MCF 10A (cell line): ENCODE measurements at places on chromosomes 7 and 10.

DNA sequence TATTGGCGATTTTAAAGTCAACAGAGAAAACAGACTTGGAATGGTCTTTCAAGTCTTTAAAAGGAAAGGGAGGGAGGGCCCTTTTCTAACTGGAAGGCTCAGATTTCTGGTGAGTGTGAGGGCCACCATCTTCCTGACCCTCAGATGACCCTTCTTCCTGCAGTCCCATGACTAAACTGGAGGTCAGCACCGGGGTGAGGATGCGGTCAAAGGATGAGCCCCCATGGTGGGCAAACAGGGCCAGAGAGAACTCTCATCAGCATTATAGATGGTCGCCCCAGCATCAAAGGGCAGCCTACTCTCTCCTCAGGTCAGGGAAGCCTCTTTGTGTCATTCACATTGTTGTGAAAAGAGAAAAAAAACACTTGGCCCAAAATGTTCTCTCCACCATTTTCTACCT, 219.2 kb downstream of the LRMDA start:
- no peak for DNase-seq

DNA sequence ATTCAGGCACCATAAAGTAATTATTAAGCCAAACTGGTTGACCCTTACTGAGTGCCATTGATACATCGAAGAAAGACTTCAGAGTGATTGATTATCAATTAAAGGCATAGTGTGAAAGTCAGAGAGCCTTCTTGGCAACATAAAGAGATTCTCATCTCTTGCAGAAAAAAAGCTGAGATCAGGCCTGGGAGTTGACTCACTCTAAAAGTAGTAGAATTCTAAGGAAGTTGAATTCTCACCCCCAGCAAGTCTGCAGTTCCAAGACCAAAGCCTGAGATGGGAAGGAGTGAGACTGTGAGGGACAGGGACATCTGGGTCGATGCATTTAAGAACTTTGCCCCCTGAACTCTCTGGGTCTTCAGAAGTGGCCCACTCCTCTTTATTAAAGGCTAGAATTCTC, 21.6 kb upstream of the ERCC6 start:
- no peak for DNase-seq

GRCh38 chr7:21412957-21413356, 14.9 kb upstream of the SP4 start:
- DNase-seq: no peak

GRCh38 chr10:84429926-84430520, 101.6 kb downstream of the CCSER2 start:
- DNase-seq: peak; percentile 76

- DNase-seq: no peak
Measured at GRCh38 chr7:149820622-149821190, 17.5 kb upstream of the ZNF862 start.

GRCh38 chr7:29270594-29271318, 76.2 kb downstream of the CHN2 start:
- no peak for DNase-seq

- peak; percentile 43 for DNase-seq
Measured at GRCh38 chr7:47202146-47202783, 379.6 kb downstream of the TNS3 start.

DNA sequence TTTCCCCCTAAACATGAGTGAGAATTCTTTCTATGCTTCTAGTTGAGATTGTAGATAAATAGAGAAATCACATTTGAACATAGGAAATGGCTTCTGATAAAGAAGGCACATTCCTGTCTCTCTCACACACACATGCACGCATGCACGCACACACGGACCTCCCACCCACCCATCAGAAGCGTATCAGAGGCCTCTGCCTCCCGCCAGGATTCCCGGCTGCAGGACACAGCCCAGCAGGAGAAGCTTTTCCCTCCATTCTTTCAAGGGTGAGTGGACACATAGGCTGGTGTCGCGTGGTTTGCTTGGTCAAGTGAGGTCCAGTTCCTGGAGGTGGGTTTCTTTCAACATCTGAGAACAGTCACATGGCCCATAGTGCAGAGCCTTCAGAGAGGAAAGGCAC, 34.2 kb downstream of the KLF6 start:
- DNase-seq: no peak

DNA sequence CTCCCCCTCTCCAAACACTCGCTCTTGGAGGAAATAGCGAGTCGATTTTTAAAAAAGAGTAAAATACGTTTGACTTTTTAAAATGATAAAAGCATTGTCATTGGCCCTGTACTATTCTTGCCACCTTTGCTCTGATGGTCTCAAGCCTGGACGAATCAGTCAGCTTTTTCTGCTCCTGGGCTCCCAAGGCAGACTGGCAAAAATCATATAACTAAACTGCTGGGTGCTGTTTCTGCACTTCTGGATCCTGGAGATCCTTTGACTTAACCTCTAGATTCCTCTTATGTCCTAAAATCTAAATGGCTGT, 1.8 kb downstream of the TPST1 start:
- DNase-seq: no peak

DNA sequence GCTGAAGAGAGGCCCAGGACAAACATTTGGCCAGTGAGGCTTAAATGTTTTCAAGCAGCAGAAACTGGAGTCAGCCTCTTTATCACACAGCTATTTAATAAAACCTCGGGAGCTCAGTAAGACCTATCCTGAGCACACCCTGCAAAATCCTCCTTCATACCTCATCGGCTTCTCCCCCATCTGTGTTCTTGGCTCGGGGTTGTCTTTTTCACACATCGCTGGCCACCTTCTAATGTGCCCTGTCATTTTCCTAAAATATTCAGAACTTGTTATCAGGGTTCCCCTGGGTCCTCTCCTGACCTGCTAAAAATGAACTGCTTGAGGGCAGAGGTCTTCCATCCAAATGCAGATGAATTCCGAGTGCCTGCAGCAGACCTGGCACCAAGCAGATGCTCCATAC, 310.3 kb upstream of the AKR1E2 start:
- no peak for DNase-seq

- DNase-seq: peak; percentile 81
Measured at GRCh38 chr10:13099666-13100348, at the start of gene OPTN. Gene OPTN (plus strand): TSS chr10:13100163. CDS start chr10:13109123, 8,960 bp downstream.

- DNase-seq: no peak
Measured at GRCh38 chr7:55517191-55517633, 55.1 kb downstream of the VOPP1 start.

DNA sequence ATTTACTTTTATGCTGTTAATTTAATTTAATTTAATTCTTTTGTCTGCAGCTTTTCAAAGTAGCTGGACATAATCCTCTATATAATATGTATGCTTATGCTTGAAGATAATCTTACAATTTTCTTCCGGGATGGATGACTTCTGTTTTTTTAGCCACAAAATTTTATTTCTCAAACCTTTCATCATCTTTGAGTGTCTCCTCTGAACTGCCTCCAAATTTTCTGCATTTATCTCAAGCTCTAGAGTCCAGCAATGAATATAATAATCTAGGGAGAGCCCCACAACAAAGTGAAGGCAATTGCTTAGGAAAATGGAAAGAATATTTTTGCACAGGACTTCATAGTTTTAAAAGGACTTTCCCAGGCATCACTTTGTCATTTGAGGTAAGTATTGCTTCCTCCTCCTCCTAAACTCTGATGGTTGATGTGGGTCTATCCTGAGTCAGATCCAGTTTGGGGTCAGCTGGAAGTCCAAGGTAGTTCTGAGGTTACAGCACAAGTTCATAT, 53.7 kb upstream of the FAM3C start:
- DNase-seq: no peak

GRCh38 chr10:44370731-44371248, 14.1 kb downstream of the CXCL12 start:
- no peak for DNase-seq

DNA sequence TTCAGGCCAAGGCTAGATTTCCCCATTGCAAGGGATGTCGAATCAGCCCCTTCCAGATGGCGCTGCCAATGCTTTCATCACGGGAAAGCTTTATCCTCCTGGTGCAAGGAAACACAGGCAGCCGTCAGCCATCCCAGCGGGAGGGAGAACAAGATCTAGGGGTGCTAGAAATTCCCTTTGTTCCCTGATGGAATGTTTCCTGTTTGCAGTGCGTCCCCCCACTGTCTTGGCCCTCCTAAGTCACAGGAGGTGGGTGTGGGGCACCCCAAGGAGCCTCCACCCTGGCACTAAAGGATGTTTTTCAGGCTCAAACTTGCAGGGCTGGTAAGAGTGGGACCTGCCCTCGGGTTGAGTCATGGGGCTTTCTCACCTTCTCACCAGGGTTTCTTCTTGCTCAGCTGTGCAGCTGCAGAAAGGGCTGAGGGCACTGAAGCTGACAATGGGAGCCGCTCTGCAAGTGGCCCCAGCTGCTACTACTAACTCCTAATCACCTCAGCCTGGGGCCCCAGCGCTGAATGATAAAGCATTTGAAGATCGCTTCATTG, 103.6 kb downstream of the PRPF18 start:
- peak; percentile 89 for DNase-seq

DNA sequence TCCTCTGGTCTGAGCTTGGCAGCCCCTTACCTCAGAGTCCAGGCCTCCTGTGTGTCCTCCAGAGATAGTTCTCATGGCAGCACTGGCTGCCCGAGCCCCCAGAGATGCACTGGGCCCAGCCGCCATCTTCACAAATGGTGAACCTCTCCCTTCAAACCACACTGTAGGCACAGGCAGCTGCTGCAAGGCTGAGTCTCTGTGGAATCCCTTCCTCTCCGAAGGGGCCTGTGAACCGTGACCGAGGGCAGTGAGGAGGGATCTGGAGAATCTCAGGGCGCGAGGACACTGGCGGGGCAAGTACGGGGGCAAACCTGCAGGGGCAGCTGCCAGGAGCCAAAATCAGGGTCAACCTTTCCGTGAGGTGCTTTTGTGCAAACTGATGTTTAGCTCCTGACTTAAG, 69.5 kb upstream of the CFAP46 start:
- DNase-seq: no peak

- DNase-seq: peak; percentile 16
Measured at GRCh38 chr7:48887500-48887899, 36.8 kb upstream of the CDC14C start.

DNA sequence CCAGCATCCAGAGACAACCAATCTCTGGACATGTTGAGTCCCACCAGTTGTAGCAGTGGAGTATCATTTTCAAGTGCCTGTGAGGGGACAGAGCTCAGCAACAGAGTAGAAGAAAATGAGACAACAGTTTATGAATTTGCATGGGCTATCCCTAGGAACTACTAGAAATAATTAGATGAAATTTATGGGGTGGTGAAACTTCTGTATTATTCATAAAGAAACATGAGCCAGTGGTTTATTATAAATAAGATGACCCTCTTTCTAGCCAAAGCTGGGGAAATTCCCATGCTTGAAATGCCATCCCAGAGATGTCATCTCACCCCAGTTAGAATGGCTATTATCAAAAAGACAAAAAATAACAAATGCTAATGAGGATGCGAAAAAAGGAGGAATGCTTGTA, 55.1 kb upstream of the ITGB8 start:
- DNase-seq: no peak

GRCh38 chr10:113656896-113657295, 6.9 kb downstream of the NRAP start:
- no peak for DNase-seq

GRCh38 chr7:88218429-88218745, 1.5 kb downstream of the SRI start:
- no peak for DNase-seq

DNA sequence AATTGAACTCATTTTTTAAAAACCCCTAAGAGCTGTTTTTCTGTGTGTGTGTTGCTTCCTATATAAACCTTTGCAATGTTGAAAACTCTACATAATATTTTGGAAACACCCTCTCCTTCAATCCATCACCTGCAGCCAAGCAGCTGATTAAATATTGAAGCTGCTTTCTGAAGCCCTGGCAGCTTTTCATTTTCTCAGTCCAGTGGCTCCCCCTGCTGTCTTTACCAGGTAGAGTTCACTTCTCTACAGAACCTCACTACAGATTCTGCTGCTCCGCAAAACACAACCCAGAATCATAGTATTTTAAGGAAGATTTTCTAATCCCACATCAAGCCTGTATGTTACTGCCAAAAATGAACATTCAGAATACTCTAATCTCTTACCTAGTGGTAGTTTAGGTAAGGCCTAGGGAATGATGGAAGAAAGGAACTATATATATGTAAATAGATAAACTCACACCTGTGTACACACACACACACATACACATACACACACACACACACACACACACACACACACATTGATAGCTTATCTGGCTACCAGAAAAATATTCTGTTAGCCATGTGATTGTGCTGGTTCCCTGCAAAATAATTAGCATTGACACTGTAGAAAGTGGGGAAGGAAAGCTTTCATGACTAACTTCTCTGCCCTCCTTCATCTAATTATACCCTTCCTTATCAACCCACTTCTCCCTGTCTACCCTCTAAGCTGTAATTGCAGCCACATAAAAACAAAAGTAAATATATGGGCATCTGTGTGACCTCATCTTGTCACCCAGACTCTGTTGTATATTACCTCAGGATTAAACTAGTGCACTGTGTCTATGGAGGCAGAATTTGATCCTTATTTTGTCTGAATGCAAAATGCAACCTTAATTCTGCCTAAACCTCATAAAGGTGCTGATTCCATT, 229.5 kb upstream of the FZD1 start:
- DNase-seq: peak; percentile 57

GRCh38 chr7:129210256-129210988, 14.4 kb upstream of the AHCYL2 start:
- peak; percentile 69 for DNase-seq

GRCh38 chr10:127536972-127537760, 11.9 kb upstream of the NPS start:
- no peak for DNase-seq

DNA sequence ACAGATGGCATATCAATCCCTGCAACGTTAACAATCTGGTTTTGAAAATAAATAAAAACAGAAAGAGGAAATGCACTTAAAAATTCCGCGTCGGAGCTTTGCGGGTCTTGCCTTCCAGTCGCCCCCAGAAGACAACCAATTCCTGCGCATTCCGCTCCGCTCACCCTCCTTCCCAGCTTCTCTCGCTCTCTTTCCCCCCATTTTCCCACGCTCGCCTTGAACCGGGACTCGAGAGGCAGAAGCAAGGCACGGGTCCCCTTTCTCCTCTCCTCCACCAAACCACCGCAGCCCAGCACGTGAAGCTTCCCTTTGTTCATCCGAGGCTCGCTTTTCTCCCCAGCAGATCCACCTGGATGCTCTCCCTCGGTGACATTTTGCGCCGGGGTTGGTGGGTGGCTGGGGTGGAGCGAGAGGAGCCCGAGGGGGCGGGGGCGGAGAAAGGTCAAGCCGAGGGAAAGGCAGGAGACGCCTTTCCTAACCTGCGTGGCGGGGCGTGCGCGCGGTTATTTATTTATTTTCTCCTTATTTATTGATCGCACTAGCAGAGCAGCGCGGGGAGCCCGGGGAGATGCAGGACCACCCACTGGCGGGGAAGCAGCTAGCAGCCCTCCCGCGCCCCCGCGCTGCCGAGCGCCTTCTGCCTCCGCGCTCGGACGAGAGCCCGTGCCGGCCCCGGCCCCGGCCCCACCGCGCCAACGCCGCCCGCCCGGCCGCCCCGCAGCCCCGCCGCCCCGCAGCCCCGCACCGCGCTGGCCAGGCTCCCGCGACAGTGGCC, at the start of gene KCND2:
TSS of gene KCND2 (plus strand) at position 475 of the 775 bp plus-strand sequence.
- DNase-seq: no peak
